ELR (cell line): ENCODE measurements at places on chromosomes 11 and 22.

- no peak for DNase-seq
Observed at GRCh38 chr11:22342211-22343031, 4.2 kb downstream of the SLC17A6 start.

DNA sequence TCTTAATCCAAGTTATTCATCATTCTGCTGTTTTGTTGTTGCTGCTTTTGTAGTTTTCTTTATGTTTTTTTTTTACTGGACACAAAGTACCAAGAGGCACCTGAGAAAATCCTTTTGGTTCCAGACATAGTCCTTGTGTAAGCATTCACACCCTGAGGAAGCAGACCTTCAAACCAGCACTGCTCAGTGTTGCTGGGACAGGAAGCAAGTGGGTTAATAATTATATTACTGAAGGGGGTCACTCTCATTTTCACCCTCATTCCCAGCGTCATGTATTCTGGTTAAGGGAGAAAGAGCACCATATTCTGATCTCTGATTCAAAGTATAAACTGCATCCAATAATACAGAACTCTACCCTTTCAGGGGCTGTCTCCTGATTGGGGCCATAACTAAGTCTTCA lies 5.9 kb upstream of the ALKBH3 start:
- DNase-seq, result no peak

DNA sequence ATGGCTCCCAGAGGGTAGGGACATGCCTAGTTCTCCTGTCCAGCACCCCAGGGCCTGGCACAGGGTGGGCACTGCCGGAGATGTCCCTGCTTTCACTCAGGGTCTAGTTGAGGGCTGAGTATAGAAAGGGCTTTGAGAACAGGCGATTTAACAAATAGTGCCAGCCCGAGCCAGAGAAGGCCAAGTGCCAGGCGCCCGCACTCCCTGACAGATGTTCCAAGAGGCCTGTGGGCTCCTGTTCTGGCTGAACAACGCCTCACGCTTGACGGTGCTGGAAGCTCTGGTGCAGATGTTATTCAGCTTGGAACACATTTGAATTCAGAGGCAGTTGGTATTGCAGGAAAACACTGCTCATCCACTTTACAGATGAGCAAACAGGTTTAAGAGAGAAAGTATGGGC lies 46.5 kb downstream of the NFAM1 start:
- no peak for DNase-seq

GRCh38 chr11:68670208-68670992 lies 13.9 kb upstream of the GAL start:
- DNase-seq, result no peak

- DNase-seq, result peak; percentile 13
Observed at GRCh38 chr11:7890417-7891172, 40.5 kb downstream of the OR10A6 start.

GRCh38 chr22:22403771-22404170 lies 104.8 kb downstream of the ZNF280B start:
- no peak for DNase-seq

DNA sequence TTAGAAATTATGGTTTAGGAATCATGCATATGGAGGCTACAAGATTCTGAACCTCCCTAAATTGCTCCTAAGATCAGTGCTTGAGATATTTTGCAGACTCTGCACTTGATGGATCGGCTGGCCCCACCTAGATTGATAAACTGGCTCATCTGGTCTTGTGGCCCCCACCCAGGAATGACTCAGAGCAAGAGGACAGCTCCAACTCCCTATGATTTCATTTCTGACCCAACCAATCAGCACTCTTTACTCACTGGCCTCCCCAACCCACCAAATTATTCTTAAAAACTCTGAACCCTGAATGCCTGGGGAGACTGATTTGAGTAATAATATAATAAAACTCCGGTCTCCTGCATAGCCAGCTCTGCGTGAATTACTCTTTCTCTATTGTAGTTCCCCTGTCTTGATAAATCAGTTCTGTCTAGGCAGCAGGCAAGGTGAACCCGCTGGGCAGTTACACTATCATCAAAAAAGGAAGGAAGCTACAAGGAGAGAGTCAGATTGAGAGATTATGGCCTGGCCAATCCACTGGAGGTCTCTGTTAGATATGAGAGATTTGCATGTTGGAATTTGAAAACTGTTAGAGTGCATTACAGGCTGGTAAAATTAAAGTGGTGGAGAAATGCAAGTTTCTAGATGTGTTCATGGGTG lies 245.8 kb downstream of the CSNK2A3 start:
- no peak for DNase-seq

- DNase-seq, result no peak
Observed at GRCh38 chr22:22219140-22219996, 25.2 kb upstream of the VPREB1 start.

- DNase-seq, result no peak
Observed at GRCh38 chr11:119907122-119907851, 178.3 kb upstream of the NECTIN1 start.

GRCh38 chr11:12137938-12138731 lies 27.7 kb downstream of the MICAL2 start:
- peak; percentile 91 for DNase-seq

DNA sequence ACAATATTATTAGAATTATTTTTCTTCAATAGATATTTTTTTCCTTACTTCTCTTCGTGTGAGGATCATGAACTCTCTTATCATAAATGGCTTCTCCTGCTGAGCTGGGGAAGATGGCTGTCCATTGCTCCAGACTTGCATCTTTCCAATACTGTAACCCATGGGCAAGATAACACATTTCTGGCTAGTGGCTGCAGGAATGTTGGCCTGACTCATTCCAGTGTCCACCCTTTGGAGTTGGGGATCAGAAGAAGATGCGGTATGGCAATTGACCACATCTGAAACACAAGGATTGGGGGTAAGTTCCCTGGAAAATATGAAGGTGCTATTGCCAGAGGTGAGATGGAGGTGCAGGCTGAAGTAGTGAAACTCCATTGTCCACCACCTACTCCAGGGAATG lies 92.8 kb downstream of the FAR1 start:
- DNase-seq, result peak; percentile 27

GRCh38 chr11:117686711-117687110 lies 110.3 kb downstream of the DSCAML1 start:
- DNase-seq, result peak; percentile 23

DNA sequence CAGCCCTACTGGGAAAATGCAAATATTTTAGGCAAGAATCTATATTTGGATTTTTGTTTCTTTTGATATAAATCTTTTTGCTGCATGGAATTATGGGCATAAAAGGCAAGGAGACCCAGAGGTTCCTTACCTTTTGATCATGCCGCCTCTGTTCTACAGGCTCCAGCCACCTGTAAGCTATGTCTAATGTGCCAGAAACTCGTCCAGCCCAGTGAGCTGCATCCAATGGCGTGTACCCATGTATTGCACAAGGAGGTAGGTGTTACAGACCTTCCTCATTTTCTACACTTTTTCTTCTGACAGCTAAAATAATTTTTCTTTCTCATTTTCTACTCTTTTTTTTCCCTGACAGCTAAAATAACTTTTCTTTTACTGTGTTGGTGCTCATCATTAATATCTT lies 8.2 kb upstream of the BACE1-AS start:
- DNase-seq, result no peak

GRCh38 chr22:46681010-46681409 lies 57.0 kb downstream of the CERK start:
- DNase-seq, result peak; percentile 12

DNA sequence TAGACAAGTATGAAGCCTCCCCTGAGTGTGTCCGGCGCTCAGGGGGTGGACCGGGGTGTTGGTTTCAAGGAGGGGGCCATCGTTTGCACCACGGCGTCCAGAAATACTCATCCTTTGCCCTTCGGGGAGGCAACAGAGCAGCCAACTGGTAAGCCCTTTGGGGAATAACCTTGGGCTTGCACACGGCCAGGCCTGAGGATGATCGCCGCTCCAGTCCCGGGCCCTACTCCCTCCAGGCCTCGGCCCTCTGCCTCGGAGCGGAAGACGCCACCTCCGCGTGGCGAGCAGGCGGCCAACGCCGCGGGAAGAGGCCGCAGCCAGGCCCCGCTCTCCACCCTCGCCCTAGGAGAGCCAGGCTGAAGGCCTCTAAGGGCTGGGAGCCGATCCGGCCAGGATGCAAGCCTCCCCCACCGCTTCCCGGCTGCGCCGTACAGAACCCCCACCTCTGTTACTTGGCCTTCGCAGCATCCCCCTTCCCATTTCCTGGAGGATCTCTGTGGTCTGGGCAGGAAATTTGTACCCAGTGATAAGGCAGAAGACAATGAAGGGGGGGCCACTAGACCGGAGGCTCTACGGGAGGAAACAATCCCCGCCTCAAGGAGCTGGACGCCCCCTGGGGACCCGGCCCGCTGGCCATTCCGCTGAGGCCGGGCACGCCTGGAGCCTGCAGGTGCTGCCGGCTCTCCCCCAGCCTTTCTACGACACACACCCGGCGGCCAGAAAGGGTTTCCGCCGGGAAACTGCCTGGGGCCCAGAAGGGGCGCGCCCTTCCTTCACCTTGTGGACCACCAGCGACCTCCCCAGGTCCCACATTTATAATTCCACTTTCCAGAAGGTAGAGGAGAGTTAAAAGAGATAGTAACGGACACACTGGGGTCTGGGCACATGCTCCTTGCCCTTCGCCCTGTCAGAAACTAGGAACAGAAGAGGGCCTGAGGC lies 2.6 kb downstream of the ESAM start:
- no peak for DNase-seq

DNA sequence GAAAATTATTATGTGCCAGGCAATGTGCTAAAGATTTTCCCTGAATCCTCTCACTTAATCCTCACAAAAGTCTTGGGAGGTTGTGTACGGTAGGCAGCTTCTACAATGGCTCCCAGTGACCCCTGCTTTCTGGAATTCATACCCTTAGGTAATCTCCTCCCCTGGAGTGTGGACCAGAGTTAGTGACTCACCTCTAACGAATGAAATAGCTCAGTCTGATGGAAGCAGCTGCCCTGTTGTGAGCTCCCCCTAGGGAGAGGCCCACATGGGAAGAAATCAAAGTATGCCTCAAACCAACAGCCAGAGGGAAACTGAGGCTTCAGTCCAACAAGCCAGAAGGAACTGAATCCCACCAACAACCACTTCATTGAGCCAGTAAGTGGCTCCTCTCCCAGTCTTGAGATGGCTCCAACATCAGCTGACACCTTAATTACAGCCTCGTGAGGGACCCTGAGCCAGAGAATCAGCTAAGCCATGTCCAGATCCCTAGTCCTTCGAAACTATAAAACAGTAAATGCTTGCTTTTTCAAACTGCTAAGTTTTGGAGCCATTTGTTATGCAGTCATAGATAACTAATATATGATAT lies 98.9 kb upstream of the ISX start:
- peak; percentile 3 for DNase-seq

- no peak for DNase-seq
Observed at GRCh38 chr22:27195094-27195493, 537.7 kb downstream of the MIAT start.

DNA sequence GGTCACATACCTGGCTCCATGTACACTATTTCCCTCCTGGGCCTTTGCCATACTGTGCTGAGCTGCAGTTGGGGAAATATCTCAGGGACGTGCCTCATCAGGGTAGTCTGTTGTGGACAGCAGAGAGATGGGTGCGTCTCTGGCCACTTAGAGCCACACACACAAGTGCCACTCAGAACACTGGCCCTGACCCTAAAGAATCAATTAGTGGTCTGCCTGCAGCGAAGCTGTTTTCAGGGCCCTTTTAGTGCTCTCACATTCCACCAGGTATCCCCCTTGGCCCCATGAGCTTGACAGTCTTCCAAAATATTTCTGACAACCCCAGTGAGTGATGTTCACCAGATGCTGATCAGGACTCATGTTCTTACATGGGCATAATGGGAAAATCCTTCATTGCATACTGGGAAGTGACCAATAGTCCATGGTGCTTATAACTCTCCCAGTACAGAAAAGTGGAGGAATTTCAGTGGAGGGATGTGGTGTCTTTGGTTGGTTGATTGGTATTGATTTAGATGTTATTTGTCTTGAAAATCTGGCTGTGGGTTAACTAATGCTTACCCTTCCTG lies 66.1 kb downstream of the ME3 start:
- no peak for DNase-seq

DNA sequence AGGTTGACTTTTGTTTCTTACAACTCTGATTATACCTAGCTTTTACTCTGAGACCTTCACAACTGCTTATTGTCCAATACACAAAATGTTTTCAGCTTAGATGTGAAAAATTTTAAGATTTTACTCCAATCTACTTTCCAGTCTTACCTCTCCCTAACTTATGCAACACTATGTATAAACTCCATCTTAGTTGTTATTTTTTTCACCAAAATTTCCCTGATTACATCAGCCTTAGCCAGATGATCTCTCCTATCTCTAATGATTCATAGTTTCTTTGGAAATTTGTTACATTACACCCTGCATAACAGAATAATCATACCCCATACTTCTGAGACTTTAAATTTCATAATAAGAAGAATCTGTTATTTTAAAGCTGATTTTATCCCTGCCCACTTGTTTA lies 621.0 kb upstream of the ANO3 start:
- DNase-seq, result no peak

DNA sequence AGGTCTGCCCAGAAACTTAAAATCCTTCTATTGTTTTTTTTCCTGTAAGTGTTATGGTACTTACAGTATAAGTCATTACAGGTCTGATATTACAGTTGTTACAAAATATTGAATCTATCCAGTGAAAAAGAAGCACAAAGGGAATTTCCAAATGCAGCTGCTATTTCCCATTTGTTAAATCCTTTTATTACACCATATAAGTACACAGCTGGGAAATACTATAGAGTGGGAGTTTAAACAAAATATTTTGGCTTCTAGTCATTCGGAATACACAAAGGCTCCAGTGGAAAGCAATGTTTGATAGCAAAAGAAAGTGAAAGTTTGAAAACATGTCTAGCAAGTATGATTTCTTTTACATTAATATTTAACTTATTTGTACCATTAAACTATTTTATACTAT lies 18.0 kb downstream of the SOX6 start:
- DNase-seq, result no peak

DNA sequence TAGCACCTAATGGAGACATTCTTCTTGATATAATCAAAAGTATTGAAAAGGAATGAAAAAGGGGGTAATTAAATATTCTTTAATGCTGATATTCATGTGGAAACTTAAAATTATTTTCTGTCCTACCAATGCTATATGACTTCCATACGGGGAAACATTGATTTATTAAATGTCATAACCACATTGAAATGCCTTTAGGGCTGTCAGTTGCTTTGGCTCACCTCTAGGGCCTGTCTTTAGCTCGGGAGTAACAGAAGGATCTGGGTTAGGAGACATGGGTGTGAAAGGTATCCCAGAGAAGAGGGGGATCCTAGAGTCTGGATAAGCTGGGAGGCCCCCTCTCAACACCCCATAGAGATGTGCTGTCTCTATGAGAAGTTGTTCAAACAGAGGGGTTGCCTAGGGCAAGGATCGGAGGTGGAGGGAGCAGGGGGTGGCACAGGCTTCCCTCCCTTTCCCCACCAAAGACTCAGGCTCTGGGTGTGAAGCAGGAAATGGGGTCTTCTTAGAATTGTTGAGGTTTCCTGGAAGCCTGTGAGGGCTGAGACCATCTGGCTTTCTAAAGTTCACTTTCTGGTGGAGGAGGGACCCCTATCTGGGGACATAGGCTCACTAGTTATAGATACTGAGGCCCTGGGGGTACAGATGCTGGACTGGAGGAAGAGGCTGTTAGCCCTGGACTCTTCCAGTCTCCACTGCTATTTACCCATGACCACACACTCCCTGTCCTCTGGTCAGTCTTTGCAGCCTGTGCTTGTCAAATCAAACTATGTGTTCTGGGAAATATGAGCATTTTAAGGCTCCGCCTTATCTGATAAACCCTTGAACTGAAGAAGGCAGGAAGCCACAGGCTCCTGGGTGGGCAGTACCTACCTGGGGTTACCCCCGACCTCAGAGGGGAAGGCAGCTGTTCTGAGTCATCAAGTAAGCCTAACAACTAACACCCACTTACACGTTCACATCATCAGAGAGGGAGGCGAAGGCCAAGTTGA lies 55.8 kb upstream of the RRAS2 start:
- peak; percentile 58 for DNase-seq
